ENCODE measurements at places on chromosomes 2 and 18.

- H3K27me3 ChIP-seq, result no peaks in the 10 kb centered on the region
- no peak overlapping the region for H3K4me3 ChIP-seq
- H3K27ac ChIP-seq, result no peak overlapping the region
- H3K36me3 ChIP-seq, result no peaks in the 10 kb centered on the region
- DNase-seq, result no peak
Observed at GRCh38 chr18:23822590-23823385, 133.5 kb downstream of the LAMA3 start.

- no peak overlapping the region for H3K27ac ChIP-seq
- H3K36me3 ChIP-seq, result no peaks in the 10 kb centered on the region
- DNase-seq, result no peak
- H3K4me3 ChIP-seq, result no peak overlapping the region
Observed at GRCh38 chr2:202072226-202072625, 829 bp upstream of the KIAA2012 start.

GRCh38 chr18:44911773-44912172, 231.1 kb downstream of the SETBP1 start:
- no peak for DNase-seq
- H3K27ac ChIP-seq, result no peak overlapping the region
- peaks cover 21% of the 10 kb centered on the region for H3K4me1 ChIP-seq
- H3K4me3 ChIP-seq, result no peak overlapping the region
- no peaks in the 10 kb centered on the region for H3K36me3 ChIP-seq

DNA sequence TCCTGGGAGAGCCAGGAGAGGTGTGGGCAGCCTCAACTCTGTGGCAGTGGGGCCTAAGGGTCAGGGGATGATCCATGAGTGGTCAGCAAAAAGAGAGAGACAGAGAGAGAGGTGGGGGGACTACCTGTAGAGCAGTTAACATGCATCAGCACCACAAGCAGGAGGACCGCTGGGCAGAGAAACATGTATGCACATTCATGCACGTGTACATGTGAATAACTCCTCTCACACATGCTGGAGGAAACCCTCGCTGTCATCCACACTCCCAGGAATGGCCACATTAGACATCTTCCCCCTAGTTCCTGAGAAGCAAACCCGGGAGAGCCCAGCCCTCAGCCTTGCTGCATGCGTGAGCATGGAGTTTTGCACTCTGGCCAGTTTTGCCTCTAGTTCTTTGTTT, 166.1 kb downstream of the SMAD7 start:
- peaks cover 15% of the 10 kb centered on the region for H3K4me1 ChIP-seq
- DNase-seq, result no peak
- H3K27ac ChIP-seq, result peak overlapping the region; percentile 63
- H3K27me3 ChIP-seq, result no peaks in the 10 kb centered on the region

DNA sequence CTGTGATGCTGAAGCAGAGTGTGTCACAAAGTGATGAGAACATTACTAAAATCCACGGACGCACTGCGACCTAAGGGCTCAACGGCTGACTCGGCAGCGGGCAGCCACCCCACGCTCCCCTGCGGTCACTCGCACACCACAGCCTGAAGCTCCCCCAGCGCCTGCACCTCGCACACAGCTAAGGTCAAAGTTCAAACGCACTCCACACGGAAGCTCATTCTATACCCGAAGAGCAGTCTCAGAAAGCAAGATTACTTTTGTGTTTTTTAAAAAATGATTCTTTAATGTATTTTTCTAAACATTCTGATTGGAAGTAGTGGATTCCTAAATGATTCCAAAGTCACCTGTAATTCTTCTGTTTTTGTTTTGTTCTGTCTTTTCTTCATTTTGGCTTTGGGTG, 21.7 kb downstream of the ASPRV1 start:
- peaks cover 8% of the 10 kb centered on the region for H3K4me1 ChIP-seq
- no peak overlapping the region for H3K27ac ChIP-seq
- no peaks in the 10 kb centered on the region for H3K27me3 ChIP-seq
- H3K36me3 ChIP-seq, result peaks cover 13% of the 10 kb centered on the region

Data from activated CD8-positive, alpha-beta T cell treated with anti-CD3 and anti-CD28 coated beads for 36 hours (primary cell).